ENCODE measurements at places on chromosomes 4 and X. TPM values are rescaled to one million over a fixed set of nuclear protein-coding genes. Genes with fewer than 3 reads are reported as not detected.

Gene DGAT2L6
- total RNA-seq: not detected

Gene SLC26A1
- 0.31 TPM for total RNA-seq

Gene CNKSR2
- 13.4 TPM for total RNA-seq

Gene PNMA5
- not detected for total RNA-seq

Gene IGFBP7
- 201 TPM for total RNA-seq

Gene TKTL2
- not detected for total RNA-seq

Gene PLP1
- total RNA-seq: 84.1 TPM

Gene MAML3
- total RNA-seq: 7.0 TPM

Gene APLN
- total RNA-seq: 6.9 TPM

Gene SOD3
- total RNA-seq: 46.3 TPM

Gene GNPDA2
- total RNA-seq: 24.6 TPM

Gene OCIAD2
- 4.8 TPM for total RNA-seq

Gene SLIT2
- total RNA-seq: 16.3 TPM

Gene VCX
- not detected for total RNA-seq

Gene FGFBP2
- 1.9 TPM for total RNA-seq

Gene SLC6A14
- total RNA-seq: 3.2 TPM

Gene DMRTC1B
- total RNA-seq: not detected

Gene GPRASP2
- total RNA-seq: 48.4 TPM

Gene GPAT3
- 27.8 TPM for total RNA-seq

Gene CLIC2
- 7.6 TPM for total RNA-seq

Gene PIR
- total RNA-seq: 6.8 TPM

Gene CPZ
- total RNA-seq: 6.8 TPM

Gene PHKA1
- total RNA-seq: 16.6 TPM

Gene SORBS2
- total RNA-seq: 49.2 TPM

Gene TMEM31
- total RNA-seq: not detected

Gene SPATA4
- not detected for total RNA-seq

Gene GEMIN8
- 10.9 TPM for total RNA-seq

Gene FRAS1
- total RNA-seq: 46.9 TPM

Gene SNCA
- 17.7 TPM for total RNA-seq

Gene DUX4
- not detected for total RNA-seq

Gene ENOPH1
- total RNA-seq: 32.2 TPM

Gene SPIN2A
- total RNA-seq: 0.41 TPM

Gene PPARGC1A
- 112 TPM for total RNA-seq

Gene ABHD18
- 20.7 TPM for total RNA-seq

Gene FABP2
- not detected for total RNA-seq

Gene TMSB15C
- total RNA-seq: 4.0 TPM

Gene VSIG1
- total RNA-seq: not detected

Measured in tongue (tissue), 3 donors.